ENCODE measurements at places on chromosomes 16 and 17. TPM values are rescaled to one million over a fixed set of nuclear protein-coding genes. Genes with fewer than 3 reads are reported as not detected.

CTRB2 gene
- not detected for total RNA-seq

C16orf90 gene
- not detected for total RNA-seq

PTX4 gene
- not detected for total RNA-seq

NEUROD2 gene
- 0.08 TPM for total RNA-seq

TMIGD1 gene
- not detected for total RNA-seq

Measured in cardiac septum (tissue), 1 donor.